ENCODE measurements at places on chromosomes 4 and X.

- DNase-seq = no peak
Measured at GRCh38 chr4:85478576-85478975, 3.6 kb downstream of the ARHGAP24 start.

GRCh38 chr4:23455456-23456158 is 434.2 kb downstream of the PPARGC1A start:
- no peak for DNase-seq

GRCh38 chr4:61201561-61201960 is 1.4 kb downstream of the ADGRL3 start:
- DNase-seq = no peak

GRCh38 chrX:2351999-2352995 is 148.5 kb downstream of the DHRSX start:
- DNase-seq = no peak

DNA sequence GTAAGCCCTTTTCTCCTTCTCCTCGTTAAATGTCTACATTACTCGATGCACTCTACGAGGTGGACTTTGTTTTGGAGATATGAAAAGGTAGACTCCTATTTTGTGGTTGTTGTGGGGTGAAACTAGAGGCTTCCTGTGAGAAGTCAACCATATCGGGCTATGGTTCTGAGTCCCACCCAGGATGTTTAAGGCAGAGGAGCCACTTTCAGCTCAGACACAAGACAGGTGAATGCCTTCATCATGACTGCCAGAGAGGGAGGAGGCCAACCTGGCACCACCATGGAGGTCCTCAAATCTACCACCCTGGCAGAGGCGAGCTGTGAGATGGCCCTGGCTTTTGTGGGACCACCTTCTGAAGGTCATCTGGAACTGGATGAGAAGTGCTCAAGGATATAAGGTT is 154.4 kb upstream of the KLF3 start:
- DNase-seq = no peak

DNA sequence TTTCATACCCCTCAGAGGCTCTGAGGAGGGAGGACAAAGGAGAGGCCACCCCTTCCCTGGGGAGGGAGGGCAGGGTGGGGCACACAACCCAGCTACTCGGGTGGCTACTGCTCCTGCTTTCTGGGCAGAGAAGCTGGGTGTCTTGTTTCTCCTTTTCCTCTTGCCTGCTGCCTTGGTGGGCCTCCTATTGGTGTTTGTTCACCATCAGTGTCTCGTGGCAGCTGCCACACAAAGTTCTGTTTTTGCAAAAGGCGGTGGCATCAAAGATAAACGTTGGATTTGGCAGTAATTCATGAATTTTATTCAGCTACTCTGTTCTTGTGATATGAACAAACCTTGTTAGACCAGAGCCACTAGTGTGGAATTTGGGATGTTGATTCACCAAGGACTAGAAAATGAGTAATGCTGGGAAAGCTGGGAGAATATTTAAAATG is 153.0 kb upstream of the SCML1 start:
- DNase-seq = no peak

- DNase-seq = no peak
Measured at GRCh38 chr4:158346576-158346975, 136.3 kb downstream of the TMEM144 start.

- no peak for DNase-seq
Measured at GRCh38 chr4:73705056-73705432, 35.3 kb upstream of the CXCL8 start.

Measured in CD4-positive, alpha-beta T cell (primary cell).